ENCODE measurements at places on chromosomes 12 and 14.
A peak's percentile ranks its signal among the peaks of the same experiment; 100 is the strongest.

GRCh38 chr14:21534576-21534975, 8.4 kb upstream of the SALL2 start:
- H3K27me3 ChIP-seq, result no peaks in the 10 kb centered on the region
- no peak for DNase-seq
- H3K4me1 ChIP-seq, result no peaks in the 10 kb centered on the region
- H3K36me3 ChIP-seq, result no peaks in the 10 kb centered on the region

DNA sequence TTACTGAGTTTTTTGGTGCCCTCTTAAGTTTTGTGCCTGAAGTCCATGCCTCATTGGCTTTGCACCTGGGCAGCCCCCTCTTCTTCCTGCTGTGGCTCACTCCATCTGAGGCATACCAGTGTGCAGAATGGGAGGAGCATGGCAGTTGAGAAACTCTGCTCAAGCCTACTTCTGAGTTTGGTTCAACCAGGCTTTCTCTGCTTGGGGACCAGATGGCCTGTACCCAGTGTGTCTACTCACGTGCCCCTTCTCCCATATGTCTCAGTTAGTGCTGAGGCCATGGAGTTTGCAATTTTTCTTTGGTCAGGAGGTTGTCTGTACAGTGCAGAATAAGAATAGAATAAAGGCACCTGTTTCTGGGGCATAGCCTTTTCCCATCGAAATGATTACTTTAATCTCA, 383.3 kb upstream of the DDHD1 start:
- DNase-seq, result no peak
- H3K36me3 ChIP-seq, result no peaks in the 10 kb centered on the region
- no peaks in the 10 kb centered on the region for H3K4me1 ChIP-seq
- no peak overlapping the region for H3K4me3 ChIP-seq
- no peak overlapping the region for H3K27ac ChIP-seq
- no peaks in the 10 kb centered on the region for H3K27me3 ChIP-seq

- H3K4me1 ChIP-seq, result no peaks in the 10 kb centered on the region
- no peak overlapping the region for H3K4me3 ChIP-seq
- H3K27ac ChIP-seq, result no peak overlapping the region
- no peak for DNase-seq
Measured at GRCh38 chr14:30500222-30500621, 58.7 kb upstream of the G2E3 start.

- no peaks in the 10 kb centered on the region for H3K27me3 ChIP-seq
- no peak overlapping the region for H3K4me3 ChIP-seq
- no peaks in the 10 kb centered on the region for H3K4me1 ChIP-seq
Measured at GRCh38 chr12:39065455-39065854, 160.1 kb upstream of the CPNE8 start.

DNA sequence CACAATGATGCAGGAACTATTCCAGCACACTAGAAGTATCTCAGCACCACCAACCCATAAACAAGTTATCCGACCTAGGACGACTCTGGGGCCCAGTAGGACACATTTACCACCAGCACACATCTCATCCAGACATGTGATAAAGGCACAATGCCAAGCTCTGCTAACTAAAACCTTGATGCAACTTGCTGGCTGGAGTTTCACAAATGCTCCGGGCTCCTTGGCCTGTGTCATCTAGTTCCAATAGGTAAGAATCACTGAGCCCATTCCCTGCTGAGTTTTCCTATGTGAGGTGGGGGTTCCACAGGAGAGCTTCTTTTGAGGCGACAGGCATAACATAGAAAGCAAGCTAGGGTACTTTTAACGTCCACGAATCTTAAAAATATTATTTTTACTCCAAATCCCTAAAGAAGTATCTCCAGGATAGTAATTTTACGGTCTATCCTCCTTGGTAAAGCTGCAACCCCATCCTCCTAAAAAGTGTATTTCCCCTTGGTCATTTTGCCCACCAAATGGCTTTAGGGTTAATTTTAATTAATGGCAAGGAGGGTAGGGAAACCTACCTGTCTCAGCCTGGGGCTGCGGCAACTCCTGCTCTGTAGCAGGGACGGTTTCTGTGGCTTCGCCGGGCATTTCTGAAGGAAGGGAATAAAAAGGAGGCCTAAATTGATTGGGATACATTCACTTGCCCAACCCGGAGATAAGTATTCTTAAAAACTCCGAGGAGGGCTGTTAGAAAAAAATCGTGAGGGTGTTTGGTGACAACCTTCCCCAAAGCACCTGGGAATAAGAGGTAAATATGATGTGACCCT, 1.0 kb downstream of the NACA start:
- H3K4me1 ChIP-seq, result peaks cover 34% of the 10 kb centered on the region
- DNase-seq, result peak; percentile 35
- H3K27ac ChIP-seq, result peak overlapping the region; percentile 85
